ENCODE measurements at places on chromosomes 4 and X. TPM values are rescaled to one million over a fixed set of nuclear protein-coding genes. Genes with fewer than 3 reads are reported as not detected.

GRCh38 chrX:123013141-123013540, 170.9 kb upstream of the GRIA3 start:
- H3K27ac ChIP-seq = no peak overlapping the region
- no peaks in the 10 kb centered on the region for H3K27me3 ChIP-seq
- H3K4me3 ChIP-seq = no peak overlapping the region
- H3K36me3 ChIP-seq = no peaks in the 10 kb centered on the region
- H3K4me1 ChIP-seq = no peaks in the 10 kb centered on the region
- no peak for DNase-seq

DNA sequence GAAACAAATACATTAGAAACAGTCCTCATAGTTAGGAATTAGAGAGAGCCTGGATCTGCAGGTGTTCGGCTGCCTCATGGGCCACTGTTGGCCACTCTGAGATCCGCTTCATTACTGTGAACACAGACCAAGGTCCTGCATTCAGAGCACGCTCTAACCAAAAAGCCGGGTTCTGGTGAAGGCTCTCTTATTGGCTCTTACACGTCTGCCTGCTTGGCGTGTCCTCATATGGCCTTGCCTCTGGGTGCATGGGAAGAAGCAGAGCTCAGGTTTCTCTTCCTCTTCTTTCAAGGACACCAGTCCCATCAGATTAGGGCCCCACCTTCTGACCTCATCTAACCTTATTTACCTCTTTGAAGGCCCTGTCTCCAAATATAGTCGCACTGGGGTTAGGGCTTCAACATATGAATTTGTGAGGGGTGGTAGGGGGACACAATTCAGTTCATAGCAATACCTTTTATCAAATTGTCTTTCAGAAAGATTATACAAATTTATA, 37.1 kb upstream of the ELF2 start:
- no peaks in the 10 kb centered on the region for H3K4me1 ChIP-seq
- no peak for DNase-seq
- H3K27me3 ChIP-seq = no peaks in the 10 kb centered on the region
- no peak overlapping the region for H3K4me3 ChIP-seq

DNA sequence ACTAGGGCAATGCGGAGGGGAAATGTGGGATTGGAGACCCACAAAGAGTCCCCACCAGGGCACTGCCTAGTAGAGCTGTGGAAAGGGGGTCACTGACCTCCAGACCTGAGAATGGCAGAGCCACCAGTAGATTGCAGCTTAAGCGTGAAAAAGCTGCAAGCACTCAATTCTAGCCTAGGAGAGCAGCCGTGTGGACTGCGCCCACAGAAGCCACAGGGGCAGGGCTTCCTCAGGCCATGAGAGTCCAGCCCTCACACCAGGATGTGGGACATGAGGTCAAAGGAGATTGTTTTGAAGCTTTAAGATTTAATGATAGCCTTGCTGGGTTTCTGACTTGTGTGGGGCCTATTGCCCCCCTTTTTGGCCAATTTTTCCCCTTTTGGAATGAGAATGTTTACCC, 379.0 kb downstream of the INPP4B start:
- DNase-seq = no peak
- H3K27me3 ChIP-seq = no peaks in the 10 kb centered on the region
- H3K27ac ChIP-seq = no peak overlapping the region
- H3K4me3 ChIP-seq = no peak overlapping the region
- no peaks in the 10 kb centered on the region for H3K4me1 ChIP-seq

The PNMA5 gene
- total RNA-seq = not detected

DNA sequence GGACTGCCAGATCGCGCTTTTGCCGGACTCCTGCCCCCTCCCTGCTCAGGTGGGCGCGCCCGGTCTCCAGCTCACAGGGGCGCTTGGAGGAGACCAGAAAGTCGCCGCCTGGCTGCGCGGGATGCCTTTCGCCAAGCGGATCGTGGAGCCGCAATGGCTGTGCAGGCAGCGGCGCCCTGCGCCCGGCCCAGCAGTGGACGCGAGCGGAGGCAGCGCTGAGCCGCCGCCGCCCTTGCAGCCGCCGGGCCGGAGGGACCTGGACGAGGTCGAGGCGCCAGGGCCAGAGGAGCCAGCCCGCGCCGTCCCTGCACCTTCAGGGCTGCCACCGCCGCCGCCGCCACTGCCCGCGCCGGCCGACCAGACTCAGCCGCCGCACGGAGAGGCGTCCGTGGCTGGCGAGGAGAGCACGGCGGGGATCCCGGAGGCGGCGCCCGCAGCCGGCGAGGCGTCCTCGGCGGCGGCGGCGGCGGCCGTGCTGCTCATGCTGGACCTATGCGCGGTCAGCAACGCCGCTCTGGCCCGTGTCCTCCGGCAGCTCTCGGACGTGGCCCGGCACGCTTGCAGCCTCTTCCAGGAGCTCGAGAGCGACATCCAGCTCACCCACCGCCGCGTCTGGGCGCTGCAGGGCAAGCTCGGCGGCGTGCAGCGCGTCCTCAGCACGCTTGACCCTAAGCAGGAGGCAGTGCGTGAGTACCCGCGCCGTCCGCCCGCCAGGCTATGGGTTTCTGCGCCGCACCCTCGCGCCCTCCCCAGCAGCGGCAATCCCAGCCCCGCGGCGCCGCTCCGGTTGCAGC, 834 bp downstream of the NHS start:
- no peak overlapping the region for H3K27ac ChIP-seq
- peak overlapping the region; percentile 77 for H3K4me3 ChIP-seq
- H3K36me3 ChIP-seq = peaks cover 6% of the 10 kb centered on the region

DNA sequence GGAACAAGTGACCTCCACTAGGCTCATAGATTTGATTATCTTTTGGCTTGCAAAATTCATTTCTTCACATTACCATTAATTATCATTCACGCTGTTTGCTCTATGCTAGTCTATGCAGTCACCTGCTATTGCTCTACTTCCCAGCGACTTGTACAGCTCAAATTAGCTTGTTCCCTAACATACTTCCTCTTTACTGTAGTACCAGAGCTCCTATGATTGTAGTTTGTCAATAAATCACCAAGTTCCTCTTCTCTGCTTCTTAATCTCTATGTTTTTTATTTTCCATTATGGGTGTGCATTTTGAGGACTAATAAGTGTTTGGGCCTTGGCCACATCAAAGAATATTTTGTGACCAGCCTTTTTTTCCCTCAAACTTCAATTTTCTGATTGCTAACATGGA, 6.2 kb upstream of the GSPT2 start:
- no peaks in the 10 kb centered on the region for H3K36me3 ChIP-seq
- no peaks in the 10 kb centered on the region for H3K4me1 ChIP-seq
- H3K4me3 ChIP-seq = no peak overlapping the region
- no peak for DNase-seq
- peaks cover 21% of the 10 kb centered on the region for H3K27me3 ChIP-seq

GRCh38 chr4:112055100-112055499, 90.2 kb upstream of the FAM241A start:
- H3K36me3 ChIP-seq = no peaks in the 10 kb centered on the region
- H3K4me3 ChIP-seq = no peak overlapping the region
- peaks cover 3% of the 10 kb centered on the region for H3K4me1 ChIP-seq

DNA sequence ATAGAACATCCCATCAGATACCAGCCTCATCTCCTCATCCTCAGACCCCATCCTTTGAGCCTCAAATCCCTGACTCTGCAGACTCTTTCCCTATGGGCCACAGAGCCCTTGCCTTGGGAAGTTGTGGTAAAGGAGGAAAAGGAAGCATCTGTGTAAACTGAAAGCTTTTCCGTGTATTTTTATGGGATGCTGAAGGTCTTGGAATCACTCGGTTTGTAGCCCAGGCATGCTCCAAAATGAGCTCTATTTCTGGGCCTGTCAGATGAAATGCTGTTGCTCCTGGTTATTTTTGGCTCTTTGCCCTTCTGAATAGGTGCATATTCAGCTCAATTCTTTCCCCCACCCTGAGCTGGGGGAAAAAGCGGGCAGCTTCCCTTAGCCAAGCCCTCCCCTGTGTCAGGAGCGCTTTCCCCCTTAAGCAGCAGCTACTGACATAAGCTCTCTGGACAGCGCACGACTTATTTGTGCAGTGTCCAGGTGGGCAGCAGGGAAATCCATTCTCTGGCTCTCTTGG, 5.0 kb upstream of the SEL1L3 start:
- no peak overlapping the region for H3K27ac ChIP-seq
- no peak for DNase-seq
- H3K36me3 ChIP-seq = no peaks in the 10 kb centered on the region
- no peaks in the 10 kb centered on the region for H3K4me1 ChIP-seq

- H3K27ac ChIP-seq = no peak overlapping the region
- H3K27me3 ChIP-seq = no peaks in the 10 kb centered on the region
- H3K4me3 ChIP-seq = no peak overlapping the region
Observed at GRCh38 chr4:42080306-42080705, 72.1 kb downstream of the BEND4 start.

DNA sequence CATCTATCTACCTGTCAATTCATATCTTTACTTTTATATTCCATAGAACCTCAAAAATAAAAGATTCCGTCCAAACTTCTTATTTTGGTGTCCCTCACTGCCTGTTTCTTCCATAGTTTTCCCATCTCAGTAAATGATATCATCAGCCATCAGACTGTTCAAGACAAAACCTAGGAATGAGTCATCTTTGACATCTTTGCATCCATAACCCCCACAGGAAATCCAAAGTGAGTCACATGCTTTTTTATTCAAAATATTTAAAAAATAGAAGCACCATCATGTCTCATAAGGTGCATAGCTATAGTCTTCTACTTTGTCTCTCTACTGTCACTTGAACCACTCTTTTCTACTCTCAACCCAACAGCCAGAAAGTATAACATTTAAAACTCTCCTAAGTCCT, 29.9 kb upstream of the CXXC4 start:
- DNase-seq = no peak
- H3K4me1 ChIP-seq = no peaks in the 10 kb centered on the region
- H3K27me3 ChIP-seq = no peaks in the 10 kb centered on the region
- no peak overlapping the region for H3K4me3 ChIP-seq

The EBP gene
- 35.2 TPM for total RNA-seq

- peak overlapping the region; percentile 54 for H3K4me3 ChIP-seq
- peaks cover 65% of the 10 kb centered on the region for H3K4me1 ChIP-seq
- peak overlapping the region; percentile 93 for H3K27ac ChIP-seq
- no peaks in the 10 kb centered on the region for H3K36me3 ChIP-seq
Observed at GRCh38 chr4:2800691-2801596, 8.1 kb downstream of the SH3BP2 start.

The AGTR2 gene
- not detected for total RNA-seq

- H3K27me3 ChIP-seq = no peaks in the 10 kb centered on the region
- no peak overlapping the region for H3K4me3 ChIP-seq
- no peak for DNase-seq
- H3K27ac ChIP-seq = no peak overlapping the region
- H3K4me1 ChIP-seq = peaks cover 8% of the 10 kb centered on the region
Observed at GRCh38 chr4:118158763-118159375, 124.6 kb downstream of the NDST3 start.

The WDR44 gene
- total RNA-seq = 20.2 TPM

The HAND2 gene
- not detected for total RNA-seq

DNA sequence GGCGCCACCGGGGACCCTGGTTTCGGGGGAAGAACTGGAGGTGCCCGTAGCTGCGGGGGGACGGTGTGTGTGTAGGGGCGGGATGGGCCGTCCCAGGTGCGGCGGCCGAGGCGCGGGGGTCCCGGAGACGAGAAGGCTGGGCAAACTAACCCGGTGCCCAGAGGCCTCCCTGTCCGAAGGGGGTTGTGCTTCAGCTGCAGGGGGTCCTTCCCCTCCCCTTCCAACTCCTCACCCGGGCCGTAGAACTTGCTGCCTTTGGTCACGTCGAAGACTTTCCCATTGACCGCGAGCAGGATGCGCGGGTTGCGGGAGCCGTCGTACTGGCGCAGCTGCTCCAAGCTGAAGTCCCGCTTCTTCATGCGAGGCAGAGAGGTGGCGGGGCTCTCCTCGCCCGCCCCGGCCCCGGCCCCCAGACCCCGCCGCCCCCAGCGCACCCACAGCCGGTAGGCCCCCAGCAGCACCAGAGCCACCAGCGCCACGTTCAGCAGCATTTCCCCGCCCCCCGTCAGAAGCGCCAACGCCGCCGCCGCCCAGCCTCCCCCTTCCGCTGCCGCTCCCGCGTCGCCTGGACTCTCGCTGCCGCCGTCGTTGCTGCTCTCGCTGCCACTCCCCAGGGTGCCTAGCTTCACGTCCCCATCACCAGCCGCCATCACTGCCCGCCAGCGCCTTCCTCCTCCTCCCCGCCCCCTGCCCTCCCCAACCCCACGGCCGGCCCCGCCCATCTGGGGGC, at the start of gene PGRMC2:
TSS of gene PGRMC2 (minus strand) at position 673 of the 730 bp plus-strand sequence. CDS start at position 650, 23 bp downstream.
- H3K4me3 ChIP-seq = peak within 1 kb of the TSS; percentile 96
- H3K36me3 ChIP-seq = peaks cover 7% of the 10 kb centered on the region
- H3K27ac ChIP-seq = peak within 1 kb of the TSS; percentile 96

The FRAS1 gene
- 18.0 TPM for total RNA-seq

DNA sequence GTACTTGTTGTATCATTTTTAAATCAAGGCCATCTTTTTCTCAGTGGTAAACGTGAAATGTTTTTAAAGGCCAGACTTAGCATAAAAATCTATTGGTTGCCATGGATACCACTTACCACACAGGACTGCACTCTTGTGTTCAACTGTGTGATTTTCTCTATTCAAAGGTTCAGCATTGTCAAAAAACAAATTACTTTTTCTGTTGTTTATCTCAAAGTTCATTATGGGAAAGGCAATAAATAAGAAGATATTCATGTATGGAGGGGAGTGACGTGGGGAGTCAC, 231.0 kb upstream of the GATB start:
- H3K27ac ChIP-seq = no peak overlapping the region
- H3K36me3 ChIP-seq = no peaks in the 10 kb centered on the region
- H3K27me3 ChIP-seq = no peaks in the 10 kb centered on the region
- H3K4me1 ChIP-seq = peaks cover 8% of the 10 kb centered on the region
- H3K4me3 ChIP-seq = no peak overlapping the region

The ASB9 gene
- total RNA-seq = not detected

GRCh38 chrX:101347859-101348451, 587 bp downstream of the TIMM8A start:
- H3K27me3 ChIP-seq = no peaks in the 10 kb centered on the region
- H3K36me3 ChIP-seq = peaks cover 2% of the 10 kb centered on the region
- peak overlapping the region; percentile 75 for H3K27ac ChIP-seq
- H3K4me3 ChIP-seq = peak overlapping the region; percentile 88

DNA sequence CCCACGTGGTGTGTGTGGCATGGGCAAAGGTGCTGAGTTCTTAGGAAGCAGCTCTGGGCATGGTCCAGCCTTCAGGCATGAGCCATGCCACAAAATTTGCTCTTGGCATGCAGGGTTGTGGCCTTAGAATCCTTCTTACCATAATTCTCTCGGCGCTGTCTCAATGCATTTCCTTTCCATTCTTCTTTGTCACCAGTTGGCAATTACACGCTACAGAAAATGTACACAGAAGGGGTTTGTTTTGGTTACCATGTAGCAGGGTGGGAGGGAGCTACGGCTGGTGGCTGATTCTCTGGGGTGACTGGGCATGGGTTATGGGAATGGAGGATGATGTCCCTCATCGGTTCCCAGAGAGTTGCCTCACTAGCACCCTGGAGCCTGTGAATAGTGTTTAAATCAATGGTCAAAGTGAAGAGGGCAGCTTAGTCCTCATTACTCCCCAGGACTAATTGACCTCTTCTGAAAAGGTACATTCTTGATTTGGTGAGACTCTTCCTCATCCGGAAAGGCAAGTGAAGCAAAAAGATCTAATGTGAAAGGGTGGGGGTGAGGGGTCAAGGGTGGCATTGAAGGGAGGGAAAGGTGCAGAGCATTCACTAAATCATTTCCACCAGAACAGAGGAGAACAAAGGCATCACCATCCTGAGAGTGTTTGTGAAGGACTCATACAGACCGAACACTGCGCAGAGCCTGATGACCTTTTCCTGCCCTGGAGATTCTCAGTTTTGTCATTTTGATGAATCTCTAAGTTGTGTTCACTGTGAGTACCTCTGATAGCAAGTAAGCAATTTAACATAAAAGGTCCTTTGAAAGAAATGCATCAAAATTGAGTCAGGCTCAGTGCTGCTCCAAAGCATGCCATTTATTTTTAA, 199.8 kb upstream of the SFRP2 start:
- peak overlapping the region; percentile 94 for H3K27ac ChIP-seq
- H3K4me3 ChIP-seq = no peak overlapping the region
- peaks cover 28% of the 10 kb centered on the region for H3K4me1 ChIP-seq
- H3K36me3 ChIP-seq = peaks cover 12% of the 10 kb centered on the region
- DNase-seq = no peak
- H3K27me3 ChIP-seq = no peaks in the 10 kb centered on the region

Data from chondrocyte (in vitro differentiated cells).